ENCODE measurements at places on chromosomes 6 and 20.

DNA sequence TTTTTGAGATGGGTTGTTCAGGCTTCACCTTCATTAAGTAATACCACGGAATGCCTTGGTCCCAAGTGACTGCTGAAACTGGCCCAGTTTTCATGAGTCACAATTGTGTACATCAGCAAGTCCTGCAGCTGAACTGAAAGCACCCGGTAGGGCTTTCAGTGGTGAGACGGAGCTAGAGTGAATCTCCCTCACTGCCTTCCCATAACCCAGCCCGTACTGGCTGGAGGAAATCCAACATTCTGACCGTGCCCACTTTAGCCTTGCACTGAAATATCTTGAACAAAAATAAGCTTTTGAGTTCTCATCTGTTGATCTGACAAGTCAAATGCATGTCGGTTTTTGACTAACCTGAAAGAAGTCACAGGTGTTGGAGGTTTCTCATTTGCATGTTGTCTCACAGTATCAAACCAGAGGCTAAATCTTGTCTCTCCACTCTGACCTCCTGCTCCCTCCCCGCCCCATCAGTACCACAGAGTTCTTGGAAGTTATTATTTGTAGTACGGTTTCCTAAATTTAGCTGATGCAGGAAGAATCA, 35.9 kb downstream of the DUSP22 start:
- DNase-seq: peak; percentile 31

DNA sequence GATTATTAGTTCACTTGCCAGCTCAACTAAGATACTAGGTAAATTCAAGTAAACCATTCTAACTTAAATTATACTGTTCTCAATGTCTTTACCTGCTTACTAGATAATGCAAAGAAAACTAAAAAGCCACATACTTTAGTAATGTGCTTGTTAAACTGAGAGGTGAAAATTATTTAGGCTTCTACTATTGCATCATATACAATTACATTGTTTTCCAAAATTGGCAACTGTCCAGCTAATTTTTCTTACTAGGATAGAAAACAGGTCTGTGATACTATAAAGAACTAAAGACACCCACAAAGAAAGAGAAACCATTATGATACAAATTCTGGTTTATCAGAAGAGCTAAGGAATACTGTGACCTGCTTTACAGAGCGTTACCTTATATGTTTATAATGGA, 45.6 kb upstream of the ALDH8A1 start:
- no peak for DNase-seq

GRCh38 chr20:20993372-20993771, 112.8 kb downstream of the LINC00237 start:
- no peak for DNase-seq

DNA sequence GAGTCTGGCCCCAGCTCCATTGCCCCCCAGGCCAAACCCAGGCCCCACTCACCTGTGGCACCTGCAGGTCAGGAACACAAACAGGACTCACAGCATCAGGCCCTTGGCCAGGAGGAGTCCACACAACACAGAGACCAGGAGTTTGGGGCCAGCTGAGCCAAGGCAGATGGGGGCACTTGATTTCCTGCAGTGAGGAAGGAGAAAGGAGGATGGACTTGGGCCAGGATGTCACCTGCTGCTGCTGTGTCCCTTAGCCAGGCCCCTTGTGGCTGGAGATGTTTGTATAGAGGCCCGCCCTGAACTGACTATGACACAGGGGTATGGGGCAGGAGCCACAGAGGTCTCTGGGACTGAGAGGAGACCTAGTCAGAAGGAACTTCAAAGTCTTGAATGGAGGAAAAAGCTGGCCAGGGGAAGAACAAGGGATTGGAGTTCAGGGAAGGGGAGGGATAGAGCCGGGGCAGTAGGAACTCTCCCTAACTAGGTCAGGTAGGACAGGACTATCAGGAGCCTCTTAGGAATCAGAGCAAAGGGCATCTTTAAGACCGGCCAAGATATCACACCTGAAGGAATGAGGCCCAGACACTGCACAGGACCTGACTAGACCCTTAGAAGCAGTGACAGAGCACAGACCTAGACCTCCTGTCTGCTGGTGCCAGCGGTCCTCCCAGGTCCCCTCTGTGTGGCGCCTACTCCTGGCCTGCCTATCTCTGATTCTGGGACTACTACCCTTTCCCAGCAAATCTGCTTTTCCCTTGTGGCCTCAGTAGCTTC, 8.8 kb upstream of the TREML2 start:
- no peak for DNase-seq

GRCh38 chr6:37115236-37115895, 54.6 kb upstream of the PIM1 start:
- no peak for DNase-seq

GRCh38 chr6:15417811-15418210, 171.9 kb downstream of the JARID2 start:
- DNase-seq: no peak

DNA sequence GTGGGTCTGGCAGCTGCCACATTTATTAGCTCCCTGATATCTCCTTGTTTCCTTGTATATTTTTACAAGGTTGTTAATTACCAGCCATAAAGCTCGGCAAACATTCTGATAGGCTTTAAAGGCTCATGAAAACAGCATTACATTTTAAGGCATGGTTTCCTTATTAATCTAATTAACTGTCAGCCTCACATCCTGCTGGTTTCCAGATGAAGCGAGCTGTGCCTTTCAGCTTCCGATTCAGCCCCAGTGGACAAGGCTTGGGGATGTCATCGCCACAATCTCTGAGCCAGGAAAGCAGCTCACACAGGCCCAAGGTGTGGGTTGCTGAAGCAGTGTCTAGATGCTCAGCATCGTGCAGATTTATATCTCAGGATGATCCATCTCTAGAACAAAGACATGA, 66.0 kb upstream of the RALY start:
- no peak for DNase-seq

- no peak for DNase-seq
Measured at GRCh38 chr6:105868823-105869460, 217.2 kb upstream of the PRDM1 start.

- no peak for DNase-seq
Measured at GRCh38 chr20:1993986-1994385, at the start of gene PDYN. TSS of gene PDYN (minus strand) at chr20:1994058. CDS start at chr20:1983084, 10,974 bp downstream.

DNA sequence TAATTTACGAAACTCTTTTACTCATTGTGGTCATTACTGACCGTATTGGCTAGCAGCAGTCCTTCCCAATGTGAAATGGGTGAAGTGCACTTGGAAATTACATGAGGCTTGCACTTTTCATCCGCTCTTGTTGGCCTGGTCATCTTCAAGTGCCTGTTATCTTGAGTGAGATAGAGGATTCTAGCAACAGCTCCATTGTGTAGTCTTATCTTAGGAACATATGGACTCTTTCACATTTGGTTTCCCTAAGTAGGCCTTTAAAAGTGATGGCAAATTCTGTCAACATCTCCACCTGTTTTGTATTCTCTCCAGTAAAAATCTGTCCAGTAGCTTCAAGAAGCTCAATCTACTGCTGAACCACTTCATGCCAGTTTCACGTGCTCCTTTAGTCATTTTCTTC, 114.8 kb upstream of the MARCKS start:
- DNase-seq: no peak

GRCh38 chr20:60214901-60215815, 256.9 kb downstream of the CDH26 start:
- DNase-seq: no peak

DNA sequence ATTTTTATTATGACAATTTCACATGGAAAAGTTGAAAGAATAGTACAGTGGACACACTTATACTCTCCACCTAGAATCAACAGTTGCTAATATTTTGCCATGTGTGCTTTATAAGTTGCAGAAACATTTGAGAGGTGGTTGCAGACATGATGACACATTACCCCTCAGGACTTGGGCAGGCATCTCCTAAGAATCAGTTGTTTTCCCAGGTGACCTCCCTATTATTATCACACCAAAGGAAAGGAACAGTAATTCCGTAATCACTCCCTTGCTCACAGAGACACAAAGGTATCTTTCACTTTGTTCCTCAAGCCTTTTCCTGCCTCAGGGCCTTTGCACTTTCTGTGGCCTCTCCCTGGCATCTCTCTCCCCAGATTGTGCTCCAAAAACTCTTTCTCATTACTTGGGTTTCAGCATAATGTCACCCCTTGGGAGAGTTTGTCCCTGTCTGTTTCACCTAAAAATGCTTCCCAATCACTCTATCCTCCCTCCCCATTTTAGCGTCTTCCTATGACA, 5.9 kb upstream of the SULF2 start:
- DNase-seq: no peak

DNA sequence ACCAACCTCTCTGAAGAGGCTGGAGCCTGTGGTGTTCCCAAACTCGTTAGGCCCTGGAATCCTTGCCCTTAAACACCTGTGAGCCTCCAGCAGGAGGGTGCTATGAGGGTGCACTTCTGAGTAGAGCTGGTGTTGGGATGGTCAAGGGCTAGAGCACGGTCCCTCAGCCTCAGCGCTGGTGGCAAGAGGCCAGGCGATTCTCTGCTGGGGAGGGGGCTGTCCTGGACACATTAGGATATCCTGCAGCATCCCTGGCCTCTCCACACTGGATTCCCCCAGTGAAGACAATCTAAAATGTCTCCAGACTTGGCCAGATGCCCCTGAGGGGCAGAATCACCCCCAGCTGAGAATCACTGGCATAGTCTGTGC, 157.8 kb downstream of the SYCP2 start:
- no peak for DNase-seq

DNA sequence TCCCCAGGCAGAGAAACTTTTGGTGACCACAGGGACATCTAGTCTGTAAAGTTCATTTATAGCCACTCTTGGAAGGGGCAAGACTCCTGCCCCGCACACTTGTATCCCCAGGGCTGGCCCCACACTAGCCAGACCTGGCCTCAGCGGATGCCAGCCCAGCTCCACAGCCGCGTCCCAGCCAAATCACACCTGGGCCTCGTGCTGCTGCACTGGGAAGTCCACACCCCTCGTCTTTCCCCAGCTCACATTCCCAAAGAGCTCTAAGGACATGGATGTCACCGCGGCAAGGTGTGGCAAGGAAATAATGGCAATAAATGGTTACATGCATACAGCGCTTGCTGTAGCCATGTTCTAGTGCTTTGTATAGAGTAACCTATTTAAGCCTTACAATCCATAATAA, 8.6 kb downstream of the IP6K3 start:
- no peak for DNase-seq

- DNase-seq: no peak
Measured at GRCh38 chr20:37108676-37109075, 12.9 kb upstream of the RBL1 start.

DNA sequence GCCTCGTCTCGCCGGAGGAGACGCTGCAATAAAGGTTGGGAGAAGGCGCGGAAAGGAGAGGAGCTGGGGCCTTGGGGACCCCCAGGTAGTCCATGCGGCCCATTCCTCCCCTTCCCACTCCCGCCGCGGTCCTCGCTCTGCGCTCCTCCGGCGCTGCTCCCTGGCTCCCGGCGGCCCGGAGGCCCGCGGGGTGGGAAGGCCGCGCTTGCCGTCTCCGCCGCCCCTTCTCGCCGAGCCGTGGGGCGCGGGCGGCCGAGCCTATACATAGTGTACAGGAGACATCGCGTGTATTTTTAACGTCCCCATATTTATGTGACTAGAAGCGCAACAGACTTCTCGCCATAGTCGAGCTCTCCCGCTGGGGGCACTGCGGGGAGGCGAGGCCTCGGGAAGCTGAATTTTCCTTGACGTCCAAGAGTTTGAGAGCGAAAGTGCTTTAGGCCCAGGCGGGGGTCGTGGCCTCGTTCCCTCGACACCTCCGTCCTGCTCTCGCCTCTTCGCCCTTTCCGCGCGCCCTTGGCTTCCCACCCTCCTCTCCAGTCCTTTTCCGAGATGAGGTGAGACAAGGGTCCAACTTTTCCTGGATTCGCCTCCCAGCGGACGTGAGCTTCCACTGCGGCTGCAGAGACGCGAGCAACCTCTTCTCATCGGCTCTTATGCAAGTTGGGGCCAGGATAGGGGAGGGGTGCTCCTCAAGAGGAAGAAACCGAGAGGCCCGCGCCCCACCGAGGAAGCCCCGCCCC, 29.0 kb downstream of the SLC12A5 start:
- peak; percentile 24 for DNase-seq

DNA sequence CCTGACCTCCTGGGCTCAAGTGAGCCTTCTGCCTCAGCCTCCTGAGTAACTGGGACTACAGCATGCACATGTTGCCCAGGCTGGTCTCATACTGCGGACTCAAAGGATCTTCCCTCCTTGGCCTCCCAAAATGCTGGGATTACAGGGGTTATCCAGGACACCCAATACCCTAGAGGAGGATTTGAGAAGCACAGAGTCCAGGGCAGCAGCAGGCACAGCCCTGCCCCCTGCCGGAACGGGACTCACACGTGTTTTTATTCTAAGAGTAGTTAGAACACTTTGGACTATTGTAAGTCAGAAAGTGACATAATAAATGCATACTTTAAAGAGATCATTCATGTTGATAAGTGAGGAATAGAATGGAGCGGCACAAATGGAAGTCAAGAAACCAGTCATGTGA, 80.2 kb downstream of the C6orf118 start:
- DNase-seq: no peak
